ENCODE measurements at places on chromosomes 2 and 18. TPM values are rescaled to one million over a fixed set of nuclear protein-coding genes. Genes with fewer than 3 reads are reported as not detected.

The ASB18 gene
- not detected for total RNA-seq

The ST8SIA3 gene
- total RNA-seq: 0.52 TPM

GRCh38 chr2:70381235-70381634, 79.4 kb upstream of the FAM136A start:
- no peak overlapping the region for H3K4me3 ChIP-seq
- H3K27ac ChIP-seq: peak overlapping the region; percentile 52
- no peaks in the 10 kb centered on the region for H3K4me1 ChIP-seq
- H3K36me3 ChIP-seq: no peaks in the 10 kb centered on the region
- H3K27me3 ChIP-seq: no peaks in the 10 kb centered on the region
- DNase-seq: no peak

DNA sequence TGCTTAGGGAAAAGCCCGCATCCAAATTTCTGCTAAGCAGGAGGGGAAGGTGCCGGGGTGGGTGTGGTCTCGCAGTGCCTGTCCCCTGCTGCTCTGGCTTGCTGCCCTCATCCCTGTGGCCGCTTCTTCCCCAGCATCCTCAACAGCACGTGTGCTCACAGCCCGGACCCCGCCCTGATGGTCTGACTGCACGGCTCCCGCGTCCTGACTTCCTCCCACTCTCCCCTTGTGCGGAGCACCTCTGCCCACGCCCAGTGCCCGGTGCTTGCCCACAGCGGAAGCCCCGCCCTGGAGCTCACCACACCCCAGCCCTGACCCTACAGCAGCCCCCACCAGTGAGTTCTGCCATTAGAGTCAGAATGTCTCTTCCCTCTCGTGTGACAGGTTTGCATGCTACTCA, 277.9 kb downstream of the NDUFA10 start:
- H3K27me3 ChIP-seq: no peaks in the 10 kb centered on the region
- no peaks in the 10 kb centered on the region for H3K36me3 ChIP-seq
- H3K4me3 ChIP-seq: no peak overlapping the region
- DNase-seq: no peak
- H3K27ac ChIP-seq: no peak overlapping the region

DNA sequence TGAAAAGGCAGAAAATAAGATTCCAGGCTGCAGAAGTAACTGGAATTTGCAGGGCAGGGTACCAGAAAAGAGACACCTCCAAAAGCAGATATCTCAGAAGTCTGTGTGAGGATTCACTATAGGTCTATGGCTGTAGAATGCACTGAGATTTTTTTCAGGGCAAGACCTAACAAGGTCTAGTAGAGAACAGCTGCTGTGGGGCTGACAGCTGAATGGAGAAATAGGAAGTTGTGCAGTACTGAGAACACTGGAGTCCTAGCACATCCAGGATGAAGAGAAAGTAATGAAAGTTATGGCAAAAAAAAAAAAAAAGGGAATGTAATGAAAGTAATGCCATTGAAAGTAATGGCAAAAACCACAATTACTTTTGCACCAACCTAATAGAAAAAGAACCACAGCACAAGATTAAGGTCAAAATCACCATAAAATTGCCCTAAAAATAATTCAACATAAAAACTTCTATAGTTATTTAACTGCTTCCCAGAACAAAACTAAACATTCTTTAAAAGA, 57.3 kb downstream of the CPO start:
- no peaks in the 10 kb centered on the region for H3K36me3 ChIP-seq
- no peak overlapping the region for H3K4me3 ChIP-seq
- no peak overlapping the region for H3K27ac ChIP-seq
- H3K4me1 ChIP-seq: no peaks in the 10 kb centered on the region

- no peaks in the 10 kb centered on the region for H3K4me1 ChIP-seq
- H3K4me3 ChIP-seq: no peak overlapping the region
- H3K27me3 ChIP-seq: no peaks in the 10 kb centered on the region
- H3K36me3 ChIP-seq: no peaks in the 10 kb centered on the region
- H3K27ac ChIP-seq: no peak overlapping the region
- DNase-seq: no peak
Observed at GRCh38 chr2:208608122-208608835, 201.7 kb downstream of the PTH2R start.

- H3K36me3 ChIP-seq: no peaks in the 10 kb centered on the region
- no peaks in the 10 kb centered on the region for H3K4me1 ChIP-seq
- H3K27ac ChIP-seq: no peak overlapping the region
- no peaks in the 10 kb centered on the region for H3K27me3 ChIP-seq
- no peak overlapping the region for H3K4me3 ChIP-seq
Observed at GRCh38 chr2:161824226-161824625, 200.0 kb downstream of the SLC4A10 start.

DNA sequence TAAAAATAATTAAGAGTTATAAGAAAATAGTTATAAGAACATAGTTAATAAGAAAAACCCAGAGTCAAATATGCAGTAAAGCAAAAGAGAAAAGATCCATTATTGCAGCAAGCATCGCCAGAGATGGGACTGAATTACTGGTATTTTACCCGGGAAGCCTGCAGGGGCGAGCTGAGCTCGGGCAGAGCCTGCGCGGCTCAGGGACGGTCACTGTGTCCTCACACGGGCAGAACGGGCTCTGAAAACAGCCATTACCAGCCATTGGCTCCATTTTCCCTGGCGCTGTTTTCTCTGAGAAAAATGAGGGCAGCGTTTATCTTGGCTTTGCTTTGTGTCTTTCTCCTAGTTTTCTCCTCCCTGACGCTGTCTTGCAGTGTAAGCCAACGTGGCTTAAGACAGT, 95.3 kb upstream of the ALKAL2 start:
- H3K27ac ChIP-seq: no peak overlapping the region
- peak; percentile 37 for DNase-seq
- no peak overlapping the region for H3K4me3 ChIP-seq
- no peaks in the 10 kb centered on the region for H3K4me1 ChIP-seq
- H3K36me3 ChIP-seq: no peaks in the 10 kb centered on the region

DNA sequence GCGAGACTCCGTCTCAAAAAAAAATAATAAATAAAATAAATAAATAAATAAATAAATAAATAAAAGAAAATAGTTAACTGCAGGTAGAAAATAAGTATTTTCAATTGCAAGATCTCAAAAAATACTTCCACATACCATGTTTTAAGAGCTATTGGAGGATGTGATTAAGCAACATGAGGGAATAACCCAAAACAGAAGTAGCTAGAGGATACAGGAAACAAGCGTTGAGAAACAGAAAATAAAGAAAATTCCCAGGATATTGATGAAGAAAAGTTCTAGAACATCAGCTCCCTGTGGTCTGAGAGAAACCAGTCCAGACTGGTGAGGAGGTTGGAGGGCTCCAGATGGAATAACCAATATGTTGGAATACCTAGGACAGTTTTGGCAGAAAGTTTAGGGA, 57.3 kb upstream of the RND3 start:
- H3K36me3 ChIP-seq: no peaks in the 10 kb centered on the region
- no peak for DNase-seq
- H3K27ac ChIP-seq: no peak overlapping the region
- H3K4me1 ChIP-seq: no peaks in the 10 kb centered on the region
- H3K4me3 ChIP-seq: no peak overlapping the region
